GM19239 (cell line): ENCODE measurements at places on chromosomes 12 and 14.

DNA sequence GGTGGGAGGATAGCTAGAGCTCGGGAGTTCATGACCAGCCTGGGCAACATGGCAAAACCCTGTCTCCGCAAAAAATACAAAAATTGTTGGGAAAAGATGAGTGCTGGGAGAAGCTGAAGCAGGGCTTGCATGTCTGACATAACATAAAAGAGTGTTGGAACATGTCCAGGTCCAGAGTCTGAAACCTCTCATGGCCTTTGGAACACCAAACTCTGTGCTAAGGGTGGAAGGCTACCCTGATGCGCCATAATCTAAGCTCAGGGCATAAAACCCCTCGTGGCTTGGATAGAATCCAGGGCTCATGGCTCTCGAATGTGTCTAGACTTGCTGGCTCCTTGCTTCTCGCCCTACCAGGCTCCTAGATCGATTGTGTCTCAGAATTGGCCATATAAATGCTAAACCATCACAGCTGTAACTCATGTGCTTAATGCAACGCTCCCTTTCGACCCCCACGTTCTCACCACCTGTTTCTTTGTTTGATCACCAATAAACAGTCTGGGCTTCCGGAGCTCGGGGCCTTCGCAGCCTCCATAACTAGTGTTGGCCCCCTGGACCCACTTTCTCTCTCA lies 6.7 kb upstream of the CLEC7A start:
- DNase-seq, result no peak

- no peak for DNase-seq
Measured at GRCh38 chr12:65121049-65121955, at the start of gene WIF1. Gene WIF1 (minus strand): TSS chr12:65121305. CDS start chr12:65121191, 114 bp downstream.

- no peak for DNase-seq
Measured at GRCh38 chr14:49923442-49923841, 30.6 kb downstream of the ARF6 start.

GRCh38 chr12:3313675-3314663 lies 177.0 kb upstream of the PRMT8 start:
- DNase-seq, result peak; percentile 45

GRCh38 chr12:130973109-130973508 lies 19.4 kb downstream of the ADGRD1 start:
- no peak for DNase-seq

DNA sequence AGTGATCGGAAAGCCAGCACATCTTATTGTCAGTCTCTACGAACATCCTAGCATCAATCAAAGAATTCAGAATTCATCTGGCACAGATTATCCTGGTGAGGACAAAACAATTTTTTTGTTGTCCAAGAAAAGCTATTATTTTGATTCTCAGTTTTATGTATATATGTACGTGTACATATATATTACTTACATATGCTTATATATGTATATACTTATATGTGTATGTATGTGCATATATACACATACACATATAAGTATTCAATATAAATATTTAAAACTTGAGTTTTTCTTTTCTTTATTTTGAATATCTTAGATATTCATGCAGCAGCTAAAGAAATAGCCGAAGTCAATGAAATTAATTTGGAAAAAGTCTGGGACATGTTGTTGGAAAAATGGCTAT lies 77.9 kb downstream of the KNTC1 start:
- DNase-seq, result no peak

DNA sequence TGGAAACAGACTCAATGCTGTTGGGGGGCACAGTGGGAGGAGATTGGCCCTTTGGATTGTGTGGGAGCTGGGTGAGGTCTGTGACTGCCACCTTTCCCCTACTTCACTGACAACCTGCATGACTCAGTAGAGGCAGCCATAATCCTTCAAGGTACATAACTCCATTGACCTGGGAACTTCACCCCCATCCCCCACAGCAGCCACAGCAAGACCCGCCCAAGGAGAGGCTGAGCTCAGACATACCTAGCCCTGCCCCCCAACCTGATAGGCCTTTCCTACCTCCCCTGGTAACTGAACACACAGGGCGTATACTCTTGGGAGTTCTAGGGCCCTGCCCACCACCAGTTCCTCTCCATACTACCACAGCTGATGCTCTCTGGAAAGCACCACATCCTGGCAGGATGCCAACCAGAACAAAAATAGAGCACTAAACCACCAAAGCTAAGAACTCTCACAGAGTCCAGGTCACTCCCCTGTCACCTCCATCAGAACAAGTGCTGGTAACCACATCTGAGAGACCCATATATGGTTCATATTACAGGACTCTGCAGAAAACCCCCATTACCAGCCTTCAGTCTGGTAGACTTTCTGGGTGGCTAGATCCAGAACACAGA lies 703.9 kb downstream of the FSCB start:
- DNase-seq, result no peak

- DNase-seq, result no peak
Measured at GRCh38 chr14:37709419-37710195, 114.2 kb downstream of the TTC6 start.

- DNase-seq, result no peak
Measured at GRCh38 chr12:90829044-90829443, 125.9 kb downstream of the CCER1 start.

DNA sequence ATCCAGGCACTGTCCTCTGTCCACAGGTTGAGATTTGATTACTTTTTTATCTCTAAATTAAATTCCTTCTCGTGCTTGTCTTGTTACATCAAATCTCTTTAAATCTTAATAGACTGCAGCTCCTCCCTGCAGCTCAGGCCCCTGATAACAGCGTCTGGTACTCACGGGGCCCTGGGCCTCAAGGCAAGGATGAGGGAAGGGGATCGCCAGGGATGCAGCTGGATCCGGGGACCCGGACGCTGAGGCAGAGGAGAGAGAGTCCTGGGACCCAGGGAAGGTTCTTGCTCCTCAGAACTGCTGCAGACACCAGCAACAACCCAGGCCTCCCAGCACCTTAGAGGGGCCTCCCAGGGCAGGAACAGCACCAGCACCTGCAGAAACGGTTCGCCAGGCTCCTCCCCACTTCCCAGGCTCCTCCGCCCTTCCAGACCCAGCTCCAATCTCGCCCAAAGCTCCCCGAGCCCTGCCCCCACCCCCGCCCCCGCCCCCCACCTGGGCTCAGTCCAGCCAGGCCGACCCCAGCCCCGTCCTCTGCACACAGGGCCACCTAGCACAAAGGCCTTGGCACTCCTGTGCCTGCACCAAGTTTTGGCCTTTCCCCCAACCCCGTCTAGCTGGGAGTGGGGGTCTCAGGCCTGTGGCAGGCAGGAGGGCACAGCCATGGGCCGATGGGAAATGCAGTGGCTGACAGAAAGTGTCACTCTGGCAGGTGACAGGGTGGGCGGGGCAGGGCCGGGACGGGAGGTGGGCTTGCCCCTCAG lies 60.3 kb upstream of the GALNT9 start:
- no peak for DNase-seq

DNA sequence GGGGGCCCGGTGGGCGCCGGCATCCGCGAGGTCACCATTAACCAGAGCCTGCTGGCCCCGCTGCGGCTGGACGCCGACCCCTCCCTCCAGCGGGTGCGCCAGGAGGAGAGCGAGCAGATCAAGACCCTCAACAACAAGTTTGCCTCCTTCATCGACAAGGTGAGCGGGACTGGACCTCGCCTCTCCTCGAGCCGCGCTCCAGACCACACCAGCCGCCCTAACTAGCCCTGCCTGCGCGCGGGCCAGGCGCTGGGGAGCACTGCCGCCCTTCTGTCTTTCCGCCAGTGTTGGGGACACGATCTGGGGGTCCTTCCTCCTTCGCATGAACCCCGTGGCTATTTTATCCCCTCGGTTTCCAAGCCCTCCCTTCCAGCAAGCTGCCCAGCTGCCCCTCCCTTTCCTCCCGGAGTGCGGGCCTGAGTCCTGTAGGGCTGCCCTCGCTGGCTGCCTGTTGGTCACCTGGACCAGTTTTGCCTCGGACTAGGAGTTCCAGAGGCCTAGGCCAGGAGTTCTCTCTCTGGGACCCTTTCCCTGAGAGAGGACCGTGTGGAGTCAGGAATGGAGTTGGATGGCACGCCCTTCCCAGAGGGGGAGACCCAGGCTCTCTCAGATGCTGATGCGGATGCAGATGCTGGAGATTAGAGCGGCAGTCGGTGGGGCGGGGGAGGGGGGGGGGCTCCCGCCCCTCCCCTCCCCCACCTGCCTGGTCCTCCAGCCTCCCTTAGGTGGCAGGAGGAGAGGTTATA lies 592 bp downstream of the KRT7 start:
- DNase-seq, result no peak

DNA sequence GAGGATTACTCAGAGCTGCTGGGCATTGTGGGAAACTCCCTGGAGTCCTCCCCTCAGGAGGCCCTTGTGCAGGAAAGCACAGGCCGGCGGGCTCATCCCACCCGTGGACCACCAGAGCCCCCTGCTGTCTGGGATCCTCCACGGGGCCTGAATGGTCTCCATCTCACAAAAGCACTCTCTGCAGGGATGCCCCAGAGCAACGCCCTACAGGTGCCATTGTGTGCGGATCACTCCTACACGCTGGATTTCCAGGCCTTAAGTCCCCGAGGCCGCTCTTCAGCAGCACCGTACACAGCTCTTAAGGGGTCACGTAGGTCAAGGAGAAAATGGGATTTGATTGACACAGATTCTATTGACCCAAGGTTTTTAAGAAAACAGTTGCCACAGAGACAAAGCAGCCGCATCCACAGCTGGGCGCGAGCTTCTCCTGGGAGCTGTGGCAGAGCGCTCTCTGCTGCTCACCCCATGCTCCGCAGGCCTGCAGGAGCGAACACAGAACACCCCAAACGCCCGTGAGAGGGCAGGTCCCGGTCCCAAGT lies 36.7 kb upstream of the RIMBP2 start:
- DNase-seq, result no peak

DNA sequence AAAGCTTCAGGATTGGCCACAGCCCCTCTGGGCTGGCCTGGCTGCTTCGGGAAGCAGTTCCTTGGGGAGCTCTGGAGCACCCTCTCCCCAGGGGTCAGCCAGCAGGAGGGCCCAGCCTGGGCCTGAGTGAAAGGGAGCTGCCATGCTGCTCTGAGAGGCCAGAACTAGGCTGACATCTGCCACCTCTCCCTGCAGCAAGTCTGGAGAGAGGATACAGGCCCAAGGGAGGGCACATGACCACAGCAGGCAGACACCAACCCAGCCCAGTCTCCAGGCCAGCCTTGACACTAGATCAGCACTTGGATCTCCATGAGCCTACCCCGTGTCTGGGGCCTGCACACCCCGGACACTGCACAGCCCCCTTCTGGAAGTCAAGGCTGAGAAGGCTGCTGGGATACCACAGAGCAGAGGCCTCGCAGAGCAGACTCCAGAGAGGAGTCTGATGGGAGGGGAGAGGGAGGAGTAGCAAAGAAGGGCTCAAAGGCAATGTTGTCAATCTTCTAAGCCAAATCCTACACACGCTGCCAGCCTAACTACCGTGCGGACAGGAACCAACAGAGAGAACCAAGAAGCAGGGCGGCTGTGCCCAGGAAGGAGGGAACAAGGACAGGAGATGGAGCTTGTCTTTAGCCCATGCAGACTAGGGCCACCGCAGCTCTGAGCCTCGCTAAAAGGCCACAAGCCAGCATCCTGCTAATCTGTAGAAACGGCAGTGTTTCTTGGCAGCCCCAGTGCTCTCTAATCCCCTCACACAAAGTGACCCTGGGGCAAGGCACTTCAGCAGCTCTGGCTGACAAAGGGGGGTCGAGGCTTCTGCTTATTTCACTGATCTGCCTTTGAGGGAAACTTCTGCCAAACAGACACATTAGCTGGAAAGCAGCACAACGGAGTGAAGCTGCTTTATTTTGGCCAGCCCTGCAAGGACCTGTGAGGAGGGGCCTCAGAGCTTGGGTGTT lies 12.9 kb downstream of the COL2A1 start:
- DNase-seq, result no peak

DNA sequence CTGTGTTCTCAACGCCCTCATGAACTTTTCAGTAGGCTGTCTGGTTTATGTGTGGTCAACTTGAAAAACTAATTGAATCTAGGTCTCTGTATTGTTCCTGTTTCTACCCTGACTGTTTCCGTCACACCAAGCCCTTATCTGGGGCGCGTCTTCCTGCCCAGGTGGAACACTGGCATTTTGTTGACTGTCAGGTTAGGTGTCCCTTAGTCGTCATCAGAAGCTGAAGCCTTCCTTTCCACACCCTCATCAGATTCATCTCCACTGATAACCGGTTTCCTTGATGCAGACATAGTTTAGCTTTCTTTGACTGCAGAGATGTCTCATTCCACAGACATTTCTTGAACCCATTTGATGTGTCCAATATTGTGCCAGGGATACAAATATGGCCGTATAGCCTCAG lies 96.5 kb downstream of the DUSP16 start:
- DNase-seq, result no peak

DNA sequence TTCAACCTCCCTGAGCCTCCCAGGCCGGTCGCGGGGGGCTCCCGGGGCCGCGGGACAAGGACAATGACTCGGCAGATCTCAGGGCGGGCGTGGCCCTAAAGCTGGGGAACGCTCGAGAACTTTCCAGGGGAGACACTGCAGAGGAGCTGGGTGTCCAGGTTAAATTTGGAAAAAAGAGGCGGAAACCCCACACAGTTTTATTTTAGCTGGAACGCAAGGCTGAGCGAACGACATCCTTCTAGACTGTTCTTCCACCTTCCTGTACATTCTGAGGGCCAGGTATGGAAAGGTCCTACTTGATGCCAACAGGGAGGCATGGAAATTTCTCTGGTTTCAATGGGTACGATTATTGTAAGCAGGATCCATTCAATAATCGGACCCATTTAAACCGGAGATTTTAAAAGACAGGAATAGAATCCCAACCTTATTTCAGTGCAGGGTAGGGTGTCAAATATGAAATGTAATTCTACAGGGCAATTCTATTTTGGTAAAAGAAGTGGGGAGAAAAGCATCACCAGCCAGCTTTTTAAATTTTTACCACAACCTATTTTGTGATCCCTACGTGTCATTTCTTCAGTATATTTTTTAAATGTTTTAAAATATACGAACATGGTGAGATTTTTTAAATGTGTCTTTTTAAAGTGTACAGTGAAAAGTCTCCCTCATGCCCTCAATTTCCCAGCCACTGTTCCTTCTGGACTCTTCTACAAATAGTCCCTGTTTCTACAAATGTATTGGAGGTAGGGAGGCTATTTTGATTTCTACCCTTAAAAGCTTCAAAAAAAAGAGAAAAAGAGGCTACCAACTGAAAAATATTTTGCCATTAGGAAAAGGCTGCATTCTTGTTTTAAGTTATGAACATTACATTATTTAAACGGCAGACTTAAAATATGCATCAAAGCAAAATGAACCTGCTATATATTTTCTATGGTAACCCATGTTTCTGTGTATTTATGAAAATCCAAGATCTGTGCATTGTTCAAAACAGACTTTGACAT lies 1.1 kb upstream of the UBC start:
- no peak for DNase-seq

DNA sequence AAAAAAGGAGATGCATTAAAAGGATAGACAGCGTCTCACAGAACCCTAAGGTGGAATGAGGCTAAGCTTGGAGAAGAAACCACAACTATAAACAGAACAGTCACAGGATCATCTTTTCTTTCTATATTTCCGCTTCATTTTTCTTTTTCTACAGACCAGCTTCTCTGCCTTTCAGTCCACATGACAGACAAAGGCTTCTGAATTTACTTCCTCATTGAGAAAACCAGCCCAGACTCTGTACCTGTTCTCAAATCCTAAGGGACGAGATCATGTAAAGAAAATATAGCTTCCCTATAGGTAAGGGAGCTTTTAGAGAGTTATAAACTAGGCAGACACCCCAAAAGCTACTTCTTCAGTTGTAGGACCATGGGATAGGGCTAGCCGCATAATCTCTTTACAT lies 17.4 kb downstream of the SGPP1 start:
- no peak for DNase-seq

- no peak for DNase-seq
Measured at GRCh38 chr12:81944886-81945285, 185.7 kb upstream of the PPFIA2 start.

GRCh38 chr12:57233357-57234232 lies 4.1 kb downstream of the SHMT2 start:
- DNase-seq, result no peak

- DNase-seq, result no peak
Measured at GRCh38 chr14:104349950-104350349, 211.6 kb downstream of the KIF26A start.
